Memory B cell (primary cell): ENCODE measurements at places on chromosomes 12 and 14.
A peak's percentile ranks its signal among the peaks of the same experiment; 100 is the strongest.

GRCh38 chr14:95463171-95463901 lies 53.1 kb downstream of the SYNE3 start:
- DNase-seq, result peak; percentile 8

DNA sequence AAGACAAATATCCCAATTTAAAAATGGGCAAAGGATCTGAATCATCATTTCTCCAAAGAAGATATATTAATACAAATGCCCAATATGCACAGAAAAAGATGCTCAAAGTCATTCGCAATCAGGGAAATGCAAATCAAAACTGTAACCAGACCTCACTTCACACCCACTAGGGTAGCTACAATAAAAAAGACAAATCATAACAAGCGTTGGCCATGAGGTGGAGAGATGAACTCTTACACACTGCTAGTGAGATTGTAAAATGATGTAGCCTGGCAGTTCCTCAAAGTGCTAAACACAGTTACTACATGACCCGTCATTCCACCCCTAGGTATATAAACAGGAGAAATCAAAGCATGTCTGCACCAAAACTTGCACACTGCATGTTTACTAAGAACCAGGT lies 30.4 kb downstream of the CDC42BPB start:
- DNase-seq, result no peak

DNA sequence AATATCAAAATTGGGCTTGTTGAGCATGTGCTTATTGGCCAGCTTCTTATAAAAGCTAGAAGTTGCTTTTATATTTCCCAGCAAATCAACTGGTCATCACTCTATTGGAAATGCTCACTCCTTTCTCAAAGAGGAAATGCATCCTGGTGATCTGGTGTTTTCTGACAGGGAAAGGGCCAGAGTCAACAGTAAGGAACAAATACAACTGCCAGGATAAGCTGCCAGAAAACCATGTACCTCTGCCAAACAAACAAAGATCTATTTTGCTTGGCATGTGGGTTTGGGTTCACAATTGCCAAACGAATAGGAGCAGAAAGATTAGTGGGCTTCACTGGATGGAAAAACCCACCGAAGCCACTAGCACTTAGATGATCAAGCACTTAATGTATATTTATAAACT lies 126.9 kb upstream of the PDZRN4 start:
- no peak for DNase-seq

DNA sequence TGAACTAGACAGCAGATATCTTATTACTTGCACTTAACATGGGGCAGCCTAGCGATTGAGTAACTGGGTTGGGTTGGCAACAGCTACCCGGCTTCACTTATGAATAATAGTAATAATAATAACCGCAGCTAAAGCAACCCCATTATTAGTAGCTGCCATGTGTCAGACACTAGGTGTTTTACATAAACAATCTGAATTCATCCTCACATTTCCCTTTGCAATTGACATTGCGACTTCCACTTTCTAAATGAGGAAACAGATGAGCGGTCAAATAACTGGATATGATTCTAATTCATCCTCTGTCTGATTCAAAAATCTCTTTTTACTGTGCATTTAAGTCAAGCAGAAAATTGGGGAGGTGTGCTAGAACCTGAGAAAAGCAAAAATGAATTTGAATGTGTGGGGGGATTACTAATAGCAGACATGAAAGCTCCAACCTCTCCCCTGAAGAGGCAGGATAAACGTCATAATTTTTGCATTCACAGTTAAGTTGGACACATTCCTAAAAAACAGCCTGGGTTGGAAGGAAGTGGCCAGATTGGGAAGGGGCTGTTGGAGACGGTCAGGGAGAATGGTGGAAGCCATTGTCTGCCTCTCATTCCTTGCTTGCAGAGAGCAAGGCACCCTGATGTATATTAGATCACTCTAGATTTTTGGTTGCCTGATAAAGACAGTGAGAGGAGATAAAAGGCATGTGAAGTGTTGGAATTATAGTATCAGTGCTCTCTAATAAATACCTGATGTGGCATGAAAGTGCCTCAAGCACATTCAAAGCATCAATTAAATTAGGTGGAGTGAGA lies 13.1 kb downstream of the EMP1 start:
- DNase-seq, result no peak

- no peak for DNase-seq
Measured at GRCh38 chr14:99512110-99512449, 30.9 kb downstream of the CCNK start.

DNA sequence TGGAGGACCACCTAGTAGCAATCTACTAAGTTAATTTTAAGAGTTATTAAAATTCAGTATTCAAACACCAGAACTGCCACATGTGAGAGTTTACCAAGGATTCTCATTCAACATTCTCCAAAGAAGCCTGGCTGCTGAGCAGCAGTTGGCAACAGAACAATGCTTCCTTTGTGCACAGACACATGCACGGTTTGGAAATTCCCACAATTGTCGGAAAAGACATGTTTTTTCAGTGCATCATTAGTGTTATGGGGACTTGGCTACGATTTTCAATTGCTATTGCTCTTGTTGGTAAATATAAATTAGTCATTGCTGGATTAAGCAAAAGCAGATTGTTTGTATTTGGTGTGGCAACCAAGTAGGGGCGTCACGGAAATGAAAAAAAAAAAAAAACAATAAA lies 22.2 kb downstream of the ST8SIA1 start:
- no peak for DNase-seq

GRCh38 chr14:34507459-34507858 lies 32.0 kb downstream of the EAPP start:
- no peak for DNase-seq

GRCh38 chr12:116456330-116457082 lies 102.7 kb upstream of the MAP1LC3B2 start:
- DNase-seq, result no peak

DNA sequence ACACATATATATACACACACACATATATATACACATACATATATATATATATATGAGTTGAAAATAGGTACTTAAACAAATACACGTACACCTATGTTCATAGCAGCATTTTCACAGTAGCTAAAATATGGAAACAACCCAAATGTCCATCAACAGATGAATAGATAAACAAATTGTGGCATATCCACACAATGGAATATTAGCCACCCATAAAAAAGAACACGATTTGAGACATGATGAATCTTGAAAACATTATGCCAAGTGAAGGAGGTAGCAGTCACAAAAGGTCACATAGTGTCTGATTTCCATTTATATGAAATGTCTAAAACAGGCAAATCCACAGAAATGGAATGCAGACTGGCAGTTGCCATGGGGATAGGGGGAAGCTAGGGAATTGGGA lies 276.3 kb downstream of the KSR2 start:
- DNase-seq, result no peak

GRCh38 chr12:6140651-6141447 lies 16.4 kb upstream of the VWF start:
- DNase-seq, result no peak

DNA sequence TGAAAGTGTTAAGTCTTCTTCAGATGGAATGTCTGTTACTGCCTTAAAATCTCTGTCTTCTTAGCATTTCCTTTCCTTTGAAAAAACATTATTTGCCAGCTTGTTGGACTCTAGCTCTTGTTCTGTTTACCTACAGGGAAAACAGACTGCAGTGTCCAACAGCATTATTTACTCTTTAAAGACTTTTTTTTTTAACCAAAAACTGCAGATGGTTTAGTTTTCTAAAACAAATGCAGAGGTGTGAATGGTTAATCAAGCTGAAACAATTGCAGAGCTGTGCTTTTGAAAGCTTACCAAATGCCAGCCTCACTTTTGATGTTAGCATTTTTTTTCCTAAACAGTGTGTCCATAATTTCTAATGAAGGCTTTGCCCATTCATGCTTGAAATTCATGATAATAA lies 323.3 kb downstream of the TMEM117 start:
- DNase-seq, result no peak

GRCh38 chr12:54657105-54657607 lies 9.0 kb upstream of the DCD start:
- no peak for DNase-seq

GRCh38 chr12:110635055-110635454 lies 21.1 kb downstream of the TCTN1 start:
- no peak for DNase-seq

DNA sequence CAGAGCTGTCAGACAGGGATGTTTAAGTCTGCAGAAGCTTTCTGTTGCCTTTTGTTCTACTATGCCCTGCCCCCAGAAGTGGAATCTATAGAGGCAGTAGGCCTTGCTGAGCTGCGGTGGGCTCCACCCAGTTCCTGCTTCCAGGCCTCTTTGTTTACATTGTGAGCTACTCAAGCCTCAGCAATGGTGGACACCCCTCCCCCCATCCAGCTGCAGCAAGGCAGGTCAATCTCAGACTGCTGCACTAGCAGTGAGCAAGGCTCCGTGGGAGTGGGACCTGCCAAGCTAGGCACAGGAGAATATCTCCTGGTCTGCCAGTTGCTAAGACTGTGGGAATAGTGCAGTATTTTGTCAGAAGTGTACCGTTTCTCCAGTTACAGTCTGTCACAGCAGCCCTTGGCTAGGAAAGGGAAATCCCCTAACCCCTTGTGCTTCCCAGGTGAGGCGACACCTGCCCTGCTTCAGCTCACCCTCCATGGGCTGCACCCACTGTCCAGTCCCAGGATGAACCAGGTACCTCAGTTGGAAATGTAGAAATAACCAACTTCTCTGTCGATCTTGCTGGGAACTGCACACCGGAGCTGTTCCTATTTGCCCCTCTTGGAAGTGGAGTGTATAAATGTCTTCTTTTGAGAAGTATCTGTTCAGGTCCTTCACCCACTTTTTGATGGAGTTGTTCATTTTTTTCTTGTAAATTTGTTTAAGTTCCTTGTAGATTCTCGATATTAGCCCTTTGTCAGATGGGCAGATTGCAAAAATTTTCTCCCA lies 213.5 kb upstream of the SLC38A2 start:
- no peak for DNase-seq

- DNase-seq, result no peak
Measured at GRCh38 chr14:89139404-89140247, 277.4 kb downstream of the FOXN3 start.

DNA sequence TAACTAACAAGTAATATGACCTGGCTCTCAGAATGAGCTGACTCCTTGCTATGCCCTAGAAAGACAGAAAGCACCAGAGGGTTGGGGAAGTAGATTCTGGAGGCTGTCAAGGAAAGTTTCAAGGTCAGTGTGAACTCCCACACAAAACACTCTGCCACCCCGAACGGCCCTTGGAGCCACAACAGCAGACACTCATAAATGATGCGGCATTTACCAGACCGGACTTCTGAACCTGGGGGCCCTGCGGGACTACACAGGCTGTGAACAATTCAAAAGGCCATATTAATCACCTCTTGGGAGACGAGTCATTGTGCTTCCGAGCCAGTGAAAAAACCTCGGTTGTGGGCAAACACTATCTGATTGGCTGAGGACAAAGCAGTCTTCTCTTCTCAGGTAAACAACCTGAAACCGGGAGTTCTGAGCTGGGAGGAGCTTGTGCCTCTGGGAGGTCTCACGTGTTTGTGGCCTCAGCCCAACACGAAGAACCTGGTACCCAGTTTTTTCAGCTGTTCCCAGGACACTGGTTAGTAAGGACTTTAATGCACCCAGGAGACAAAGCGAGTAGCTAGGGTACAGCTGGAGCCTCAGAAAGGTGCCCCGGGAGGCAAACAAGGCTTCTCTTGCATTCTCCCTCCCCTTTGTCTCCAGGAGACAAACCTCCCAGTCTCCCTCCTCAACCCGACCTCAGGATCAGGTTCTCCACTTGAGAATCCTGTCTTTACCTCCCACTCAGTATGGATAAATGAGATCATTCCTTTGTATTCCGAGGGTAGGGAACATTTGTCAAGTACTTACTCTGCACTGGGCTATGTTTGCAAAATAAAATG lies 35.3 kb downstream of the VWF start:
- DNase-seq, result no peak

GRCh38 chr12:79776111-79776510 lies 85.3 kb upstream of the PAWR start:
- DNase-seq, result no peak

DNA sequence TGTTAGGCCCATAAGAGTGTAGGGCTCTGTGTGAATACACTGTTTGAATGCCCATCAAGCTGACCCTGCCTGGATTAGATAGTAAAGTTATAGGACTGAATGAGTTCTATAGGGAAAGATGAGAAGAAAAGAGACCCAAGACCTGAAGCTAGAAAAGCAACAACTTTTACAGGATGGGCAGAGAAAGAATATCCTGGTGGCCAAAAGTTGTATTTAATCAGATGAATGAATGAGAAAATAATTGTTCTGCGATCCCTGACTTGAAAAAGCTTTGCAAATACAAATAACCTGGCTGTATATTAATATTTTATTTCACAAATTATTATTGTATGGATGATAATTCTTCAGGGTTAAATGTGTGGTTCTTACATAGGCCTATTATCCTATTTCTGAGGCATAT lies 2.8 kb upstream of the ANO6 start:
- DNase-seq, result no peak
